ENCODE measurements at places on chromosomes 11 and 22.

- DNase-seq = no peak
These were observed 26.4 kb downstream of the C11orf91 start for GRCh38 chr11:33674035-33674814.

DNA sequence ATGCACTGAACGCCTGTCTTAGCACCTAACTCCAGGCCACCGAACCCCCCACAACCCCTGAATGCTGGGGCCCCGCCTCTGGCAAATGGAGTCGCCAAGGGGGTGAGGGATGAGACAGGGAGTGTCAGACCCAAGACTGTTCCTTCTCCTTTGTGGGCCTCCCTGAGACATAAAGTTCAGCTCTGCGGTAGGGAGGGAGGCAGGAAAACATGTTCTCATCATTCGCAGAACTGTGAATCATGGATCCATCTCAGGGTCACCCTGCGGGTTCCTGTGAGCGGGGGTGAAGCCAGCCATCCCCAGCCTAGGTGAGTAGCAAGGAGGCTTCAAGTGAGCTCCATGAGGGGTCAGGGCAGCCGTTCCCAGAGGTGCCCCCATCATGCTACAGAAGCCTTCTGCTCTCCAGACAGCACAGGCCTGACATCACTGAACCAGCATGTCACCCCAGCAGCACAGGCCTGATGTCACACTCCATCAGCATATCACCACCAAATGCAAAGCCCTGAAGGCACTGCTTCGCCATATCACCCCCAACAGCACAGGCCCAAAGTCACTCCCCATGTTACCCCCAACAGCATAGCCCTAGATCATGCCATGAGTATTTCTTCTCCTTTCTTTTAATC, 27.2 kb downstream of the TMPRSS6 start:
- DNase-seq = no peak

GRCh38 chr22:38016182-38017151, 32.1 kb upstream of the SOX10 start:
- DNase-seq = no peak

DNA sequence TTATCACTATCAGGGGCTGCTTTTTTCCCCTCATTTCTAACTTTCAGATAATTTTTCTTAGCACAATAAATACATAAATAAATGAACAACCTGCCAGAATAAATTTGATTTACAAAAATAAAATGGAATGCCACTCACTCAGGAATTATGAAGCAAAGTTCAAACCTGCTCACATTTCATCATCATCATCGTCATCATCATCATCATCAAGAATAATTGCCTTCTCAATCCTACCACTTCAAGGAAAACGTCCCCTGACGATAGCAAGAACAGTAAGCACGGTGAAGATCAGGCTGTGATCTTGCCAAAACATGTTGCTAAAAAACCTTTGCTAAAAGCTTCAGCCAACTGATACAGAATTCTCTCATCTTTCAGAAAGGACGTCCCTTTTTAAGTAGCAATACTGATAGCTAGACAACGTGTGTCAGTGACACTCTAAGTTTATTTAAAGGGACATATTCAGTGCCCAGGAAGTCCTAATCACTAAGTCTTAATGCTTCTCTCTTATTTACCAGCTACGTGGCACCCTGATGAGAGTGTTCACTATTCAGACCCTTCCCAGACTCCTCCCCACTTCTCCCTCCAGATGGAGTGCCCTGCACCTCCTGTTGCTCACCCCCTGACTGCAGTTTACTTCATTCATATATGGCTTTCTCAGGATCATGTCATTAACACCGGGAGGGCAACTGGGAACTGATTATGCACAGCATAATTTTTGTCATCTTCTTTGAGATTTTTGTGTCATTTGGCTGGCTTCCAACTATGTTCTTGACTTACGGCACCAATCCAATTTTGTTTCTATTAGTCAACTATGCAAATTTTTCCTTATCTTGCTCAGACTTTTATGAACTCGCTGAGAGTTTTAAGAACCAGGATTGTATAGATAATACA, 200.1 kb upstream of the GUCY1A2 start:
- no peak for DNase-seq

Data from NK-92 treated with Interleukin-12 subunit alpha and Interleukin-12 subunit beta, amount 100 ng/mL, for 24 hours (cell line).